Skin of body (tissue), 3 donors: ENCODE measurements at places on chromosomes 6 and 20.
A peak's percentile ranks its signal among the peaks of the same experiment; 100 is the strongest.

- DNase-seq = no peak
These were observed 85.1 kb downstream of the EYA2 start for GRCh38 chr20:46979603-46980241.

GRCh38 chr6:122760330-122760729 is 19.2 kb upstream of the FABP7 start:
- DNase-seq = no peak

DNA sequence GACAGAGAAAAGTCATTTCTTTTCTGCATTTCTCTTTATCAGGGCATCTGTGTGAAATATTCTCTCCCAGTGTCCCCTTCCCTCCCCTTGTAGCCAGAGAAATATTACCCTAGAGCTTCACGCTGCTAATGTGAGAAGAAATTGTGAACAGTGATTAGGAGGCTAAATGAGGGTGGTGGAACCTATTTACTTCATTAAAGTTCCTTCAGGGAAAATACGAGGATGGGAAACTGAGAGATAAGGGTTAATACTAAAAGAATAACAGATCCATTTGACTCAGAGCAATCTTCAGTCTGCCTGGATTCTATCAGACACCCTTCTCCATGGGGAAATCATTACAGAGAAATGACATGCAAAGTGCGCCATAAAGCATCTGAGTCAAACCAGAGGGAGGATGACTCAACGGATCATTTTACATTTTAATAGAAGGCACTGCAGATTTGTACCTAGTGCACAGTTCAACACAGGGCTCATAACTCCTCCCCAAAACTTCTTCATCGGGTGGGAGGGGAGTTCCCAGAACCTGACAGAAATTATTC is 131.3 kb downstream of the GJA10 start:
- peak; percentile 77 for DNase-seq

DNA sequence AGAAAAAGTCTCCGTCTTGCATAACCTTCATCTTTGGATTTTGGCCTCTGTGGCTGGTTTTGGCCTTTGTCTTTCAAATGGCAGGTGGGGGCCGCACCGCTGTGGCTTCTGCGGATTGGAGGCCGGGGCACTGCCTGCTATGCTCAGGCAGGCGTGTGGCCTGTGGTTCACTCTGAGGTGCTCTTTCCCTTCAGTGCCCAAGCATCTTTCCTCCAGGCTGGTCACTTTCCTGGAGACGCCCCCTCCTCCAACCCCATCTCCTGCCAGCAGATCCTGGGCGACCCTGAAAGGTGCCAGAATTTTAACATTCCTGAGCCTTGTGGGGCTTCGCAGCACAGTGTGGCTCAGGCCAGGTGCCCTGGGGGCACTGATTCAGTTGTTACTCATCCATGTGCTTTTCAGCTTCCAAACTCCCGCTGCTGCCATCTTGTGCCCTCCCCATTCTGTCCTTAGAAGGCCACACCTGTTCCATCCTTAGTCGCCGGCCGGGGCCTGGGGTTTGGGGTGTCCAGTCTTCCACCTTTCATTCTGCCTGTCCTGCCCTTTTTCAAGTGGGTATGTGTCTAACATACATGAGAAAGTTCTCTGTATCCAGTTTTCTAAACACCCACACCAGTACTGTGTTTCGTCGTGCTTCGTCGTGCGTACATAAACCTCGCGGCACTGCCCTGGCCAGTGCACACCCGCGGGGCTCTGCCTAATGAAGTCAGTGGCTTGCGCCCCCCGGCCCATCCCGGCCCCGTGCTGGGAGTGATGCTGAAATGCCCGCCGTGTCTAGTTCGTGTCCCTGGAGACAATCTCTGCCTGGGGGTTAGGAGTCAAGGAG is 12.1 kb downstream of the SS18L1 start:
- no peak for DNase-seq

DNA sequence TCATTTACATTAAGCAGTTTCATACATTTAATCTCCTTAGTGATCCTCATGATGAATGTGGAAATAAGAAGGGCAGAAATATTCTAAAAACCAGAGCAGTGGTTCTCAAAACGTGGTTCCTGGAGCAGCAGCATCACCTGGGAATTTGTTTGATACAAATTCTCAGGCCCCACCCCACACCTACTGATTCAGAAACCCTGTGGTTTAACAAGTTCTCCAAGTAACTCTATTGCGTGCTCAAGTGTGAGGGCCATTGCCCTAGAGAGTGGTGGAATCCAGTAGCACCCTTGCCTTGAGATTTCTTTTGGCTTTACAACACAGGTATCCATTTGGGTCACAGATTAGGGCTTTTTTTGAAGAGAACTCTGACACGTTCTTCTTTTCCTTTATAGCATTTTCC is 354.6 kb upstream of the FLRT3 start:
- no peak for DNase-seq

DNA sequence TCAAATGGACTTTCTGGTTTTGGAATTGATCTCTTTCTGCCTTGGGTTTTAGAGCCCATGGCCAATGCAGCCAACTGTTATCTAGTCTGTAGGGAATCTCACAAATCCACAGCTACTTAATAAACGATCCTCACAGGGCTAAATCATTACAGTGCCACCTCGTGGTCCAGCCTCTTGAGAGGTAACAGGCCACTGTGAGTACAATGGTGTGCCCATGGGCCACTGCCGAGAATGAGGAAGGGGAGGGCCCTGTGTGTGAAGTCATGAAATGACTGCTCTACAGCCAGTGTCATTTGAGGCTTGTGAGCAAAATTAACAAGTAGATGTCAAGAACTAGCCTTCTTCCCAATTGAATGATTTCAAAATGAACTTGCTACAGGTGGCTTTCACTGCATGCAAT is 54.3 kb upstream of the GMPR start:
- DNase-seq = no peak
